ENCODE measurements at places on chromosomes 2 and 18.

DNA sequence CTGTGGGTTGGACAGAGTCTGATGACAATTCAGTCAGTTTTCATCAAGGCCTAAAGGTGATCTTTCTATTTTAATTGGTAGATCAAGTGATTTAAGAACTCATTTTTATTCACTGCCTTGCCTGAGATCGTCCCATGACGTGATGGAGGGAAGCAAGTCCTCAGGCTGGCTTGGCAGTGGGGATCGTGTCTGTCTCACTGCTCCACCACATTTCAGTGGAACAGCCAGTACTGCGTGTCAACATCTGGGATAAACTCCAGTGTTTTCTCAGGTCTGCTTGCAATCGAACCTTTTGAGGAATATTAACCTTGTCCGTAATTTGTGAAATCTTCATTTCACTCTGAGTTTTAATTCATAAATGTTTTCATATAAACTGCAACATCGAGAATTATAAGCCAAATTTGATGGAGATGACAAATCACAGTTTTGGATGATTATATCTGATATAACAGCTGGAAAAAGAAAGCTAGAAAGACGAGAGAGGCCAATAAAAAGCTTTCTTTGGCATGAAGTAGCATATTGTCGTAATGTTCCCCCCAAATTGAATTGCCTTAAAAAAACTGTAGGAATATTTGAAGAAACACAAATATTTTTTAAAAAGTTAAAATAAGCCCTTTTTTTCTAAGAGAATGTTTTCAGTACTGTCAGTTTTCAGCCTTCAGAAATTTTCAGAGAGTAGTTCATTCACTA is 414.7 kb upstream of the SPRED2 start:
- DNase-seq = no peak

- DNase-seq = no peak
Observed at GRCh38 chr2:216033403-216033802, 20.1 kb upstream of the MREG start.

DNA sequence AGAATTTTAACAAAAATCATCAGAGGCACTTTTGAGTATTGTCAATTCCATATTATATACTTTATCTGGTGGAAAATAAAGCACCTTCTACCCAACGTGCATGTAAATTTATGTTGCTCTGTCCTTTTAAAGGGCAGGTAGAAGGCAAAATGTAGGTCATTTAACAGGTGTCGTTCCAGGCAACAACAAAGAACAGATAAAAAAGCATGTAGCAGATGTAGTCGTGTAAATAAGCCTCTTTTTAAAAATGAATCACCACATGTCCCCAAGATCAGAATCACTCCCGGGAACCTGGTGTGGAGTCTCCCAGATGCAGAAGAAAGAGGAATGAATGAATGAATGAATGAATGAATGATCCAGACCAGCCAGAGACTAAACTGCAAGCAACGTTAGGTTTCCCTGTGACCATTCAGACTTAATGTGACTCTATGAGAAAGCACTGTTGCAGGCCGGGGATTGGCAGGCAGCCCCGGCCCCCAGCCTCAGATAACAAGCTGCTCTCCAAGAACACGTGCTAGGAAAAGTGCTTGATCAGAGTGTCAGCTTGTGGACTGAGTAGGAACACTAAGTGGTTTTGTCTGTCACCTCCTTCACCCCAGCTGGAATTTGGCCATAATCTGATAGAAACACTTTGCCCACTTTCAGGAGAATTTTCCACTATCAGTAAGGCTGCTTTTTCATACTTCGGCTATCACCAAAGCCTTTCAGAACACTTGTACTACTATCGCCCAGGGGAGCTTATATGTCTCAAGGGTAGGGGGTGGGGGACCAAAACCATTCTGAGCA is 100.6 kb downstream of the CDK15 start:
- DNase-seq = no peak

DNA sequence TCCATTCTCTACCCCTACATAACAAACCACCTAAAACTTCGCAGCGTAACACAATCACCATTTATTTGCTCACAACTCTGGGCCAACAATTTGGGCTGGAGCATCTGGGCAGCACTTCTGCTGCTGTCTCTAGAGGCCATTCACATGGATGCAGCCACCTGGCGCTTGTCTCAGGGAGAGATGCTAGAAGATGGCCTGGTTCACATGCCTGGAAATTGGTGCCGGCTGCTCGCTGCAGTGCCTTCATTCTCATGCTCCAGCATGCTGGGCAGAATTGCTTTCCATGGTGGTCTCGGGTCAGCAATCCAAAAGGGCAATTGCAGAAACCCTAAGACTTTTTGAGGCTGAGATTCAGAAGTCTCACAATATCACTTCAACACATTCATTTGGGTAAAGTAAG is 157.4 kb downstream of the SUCLG1 start:
- DNase-seq = no peak

DNA sequence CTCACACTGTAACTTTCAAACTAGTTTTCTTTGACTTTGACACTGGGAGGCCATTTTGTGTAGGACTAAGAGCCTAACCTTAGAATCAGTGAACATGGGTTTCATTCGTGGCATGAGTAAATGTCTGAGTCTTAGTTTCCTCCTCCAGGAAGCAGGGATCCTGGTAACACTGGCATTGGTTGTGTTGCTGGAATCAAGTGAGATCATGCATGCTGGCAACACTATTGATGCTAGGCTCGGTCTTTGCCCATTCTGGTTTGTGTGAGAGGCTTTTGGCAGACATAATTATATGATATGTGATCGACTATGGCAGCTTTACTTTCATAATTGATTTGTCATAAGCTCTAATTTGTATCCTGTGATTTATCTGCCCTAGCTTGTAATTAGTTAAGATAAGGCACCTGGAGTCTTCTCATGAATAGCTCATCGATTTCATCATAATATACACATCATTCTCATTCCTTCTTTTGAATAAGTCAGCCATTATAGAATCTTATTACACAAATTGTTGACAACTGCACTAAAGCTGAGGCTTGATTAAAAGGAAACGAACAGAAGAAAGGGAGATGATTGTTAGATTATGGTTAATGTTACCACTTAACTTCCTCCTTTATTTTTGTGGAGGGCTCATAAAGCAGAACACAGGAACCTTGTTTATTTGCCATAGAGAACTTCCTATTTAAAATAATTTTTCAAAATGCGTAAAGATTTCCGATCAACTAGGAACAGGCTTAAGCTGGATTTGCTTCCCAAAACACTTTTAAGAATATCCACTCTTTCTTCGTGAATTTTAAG is 12.6 kb downstream of the PPP1R1C start:
- no peak for DNase-seq

GRCh38 chr2:239290618-239291474 is 110.0 kb downstream of the HDAC4 start:
- DNase-seq = no peak

- DNase-seq = no peak
Observed at GRCh38 chr2:10447300-10447894, 730 bp downstream of the ODC1 start.

GRCh38 chr2:11996618-11997017 is 250.2 kb downstream of the LPIN1 start:
- no peak for DNase-seq

- no peak for DNase-seq
Observed at GRCh38 chr2:225004597-225004996, 37.7 kb downstream of the DOCK10 start.

GRCh38 chr2:54350426-54350825 is 94.4 kb upstream of the TSPYL6 start:
- DNase-seq = no peak

- no peak for DNase-seq
Observed at GRCh38 chr2:176621350-176621749, 352.1 kb downstream of the MTX2 start.

DNA sequence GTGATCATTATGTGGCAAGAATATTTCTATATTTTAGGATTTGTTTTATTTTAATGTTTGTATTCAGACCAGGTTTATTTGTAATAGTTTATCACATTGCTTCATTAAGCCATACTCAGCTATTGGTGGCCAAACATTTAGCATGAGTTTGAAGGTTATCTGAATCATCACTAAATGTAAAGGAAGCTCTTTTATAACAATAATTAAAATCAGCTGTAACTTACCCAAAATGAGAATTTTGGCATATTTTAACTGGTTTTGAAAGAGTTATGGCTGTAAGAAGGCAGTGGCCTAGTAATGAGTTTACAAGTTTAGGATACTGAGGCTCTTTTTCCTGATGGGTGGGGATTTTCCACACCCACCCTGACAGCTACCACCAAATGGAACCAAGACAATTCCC is 177.8 kb downstream of the EN1 start:
- no peak for DNase-seq

Measured in activated T-cell treated with anti-CD3 and anti-CD28 coated beads for 1 hour (primary cell).